EH (cell line): ENCODE measurements at places on chromosomes 11 and 22.

- no peak for DNase-seq
Measured at GRCh38 chr11:125401746-125402145, 94.3 kb downstream of the FEZ1 start.

DNA sequence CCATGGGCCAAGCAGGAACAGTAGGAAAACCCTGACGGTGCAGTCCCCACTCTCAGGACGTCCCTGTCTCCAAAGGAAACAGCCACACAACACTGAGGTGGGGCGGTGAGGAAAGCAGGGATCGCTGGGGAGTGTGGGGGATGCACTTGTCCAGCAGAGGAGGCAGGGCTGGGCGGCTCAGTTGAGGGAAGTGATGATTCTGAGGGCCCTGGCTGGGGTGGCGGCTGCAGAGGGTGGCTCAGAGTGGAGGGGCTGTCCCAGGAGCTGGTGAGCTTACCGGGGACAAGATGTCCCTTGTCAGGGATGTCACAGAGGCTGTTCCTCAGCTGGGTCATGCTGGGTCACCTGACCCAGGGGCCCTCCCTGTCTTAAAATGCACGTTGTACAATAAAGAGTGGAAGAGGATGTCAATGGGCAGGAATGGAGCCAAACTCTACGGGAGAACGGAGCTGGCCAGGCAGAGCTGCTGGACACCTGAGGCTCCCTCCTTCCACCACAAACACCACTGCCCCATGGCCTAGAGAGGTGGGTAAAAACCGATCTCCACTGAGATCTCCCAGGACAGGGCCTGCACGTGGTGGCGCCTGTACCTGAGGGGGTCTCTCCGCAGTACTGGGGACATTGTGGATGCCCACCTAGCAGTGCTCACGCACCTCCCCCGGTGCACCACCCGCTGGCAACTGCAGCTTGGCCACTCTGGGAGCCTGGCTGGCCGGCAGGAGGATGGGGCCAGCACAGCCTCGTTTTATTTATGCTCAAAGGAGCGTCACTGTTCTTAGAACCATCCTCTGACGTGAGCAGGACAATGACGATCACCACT lies 9.7 kb upstream of the EFCAB6 start:
- DNase-seq = no peak

DNA sequence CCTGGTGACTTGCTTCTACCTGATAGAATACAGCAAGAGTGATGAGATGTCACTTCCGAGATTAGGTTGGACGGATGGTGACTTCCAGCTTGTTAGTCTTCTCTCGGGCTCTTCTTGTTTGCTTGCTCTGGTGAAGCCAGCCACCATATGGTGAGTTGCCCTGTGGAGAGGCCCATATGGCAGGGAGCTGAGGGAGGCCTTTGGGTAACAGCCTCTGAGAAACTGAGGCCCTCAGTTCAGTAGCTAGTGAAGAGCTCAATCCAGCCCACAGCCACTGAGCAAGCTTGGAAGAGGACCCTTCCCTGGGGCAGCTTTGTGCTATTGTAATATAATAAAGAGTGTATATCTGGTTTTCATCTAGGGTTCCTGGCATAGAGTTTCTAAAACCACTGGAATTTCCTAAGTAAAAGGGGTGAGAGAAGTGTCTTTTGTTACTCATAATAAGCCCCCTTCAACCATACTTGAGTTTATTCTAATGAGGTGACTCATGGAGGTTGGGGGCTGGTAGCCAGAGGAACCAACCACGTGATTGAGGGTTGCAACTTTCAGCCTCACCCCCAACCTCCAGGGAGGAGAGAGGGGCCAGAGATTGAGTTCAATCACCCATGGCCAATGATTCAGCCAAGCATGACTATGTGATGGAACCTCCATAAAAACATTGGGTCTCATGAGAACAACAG lies 8.0 kb upstream of the TPCN2 start:
- peak; percentile 91 for DNase-seq

- DNase-seq = peak; percentile 87
Measured at GRCh38 chr11:46291441-46292150, 14.1 kb downstream of the CREB3L1 start.

GRCh38 chr11:123265951-123266350 lies 70.9 kb upstream of the CLMP start:
- peak; percentile 28 for DNase-seq

DNA sequence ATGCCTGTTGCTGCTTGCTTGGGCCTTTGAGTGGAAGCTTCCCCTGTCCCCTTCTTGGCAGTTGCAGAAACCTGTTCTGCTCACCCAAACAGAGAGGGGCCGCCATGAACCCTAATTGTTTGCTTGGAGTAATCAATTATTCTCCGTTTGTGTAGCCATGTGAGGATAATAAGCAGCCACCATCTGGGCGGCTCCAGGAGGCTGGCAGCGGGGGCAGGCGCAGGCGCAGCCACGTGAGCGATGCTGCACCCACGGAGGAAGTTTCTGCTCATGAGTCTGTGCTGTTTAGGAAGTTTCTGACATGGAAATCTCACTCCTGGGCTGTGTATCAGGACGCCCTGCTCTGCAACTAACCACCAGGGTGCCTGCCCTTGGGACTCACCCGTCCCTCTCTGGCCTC lies 90.1 kb downstream of the MPPED1 start:
- DNase-seq = no peak

DNA sequence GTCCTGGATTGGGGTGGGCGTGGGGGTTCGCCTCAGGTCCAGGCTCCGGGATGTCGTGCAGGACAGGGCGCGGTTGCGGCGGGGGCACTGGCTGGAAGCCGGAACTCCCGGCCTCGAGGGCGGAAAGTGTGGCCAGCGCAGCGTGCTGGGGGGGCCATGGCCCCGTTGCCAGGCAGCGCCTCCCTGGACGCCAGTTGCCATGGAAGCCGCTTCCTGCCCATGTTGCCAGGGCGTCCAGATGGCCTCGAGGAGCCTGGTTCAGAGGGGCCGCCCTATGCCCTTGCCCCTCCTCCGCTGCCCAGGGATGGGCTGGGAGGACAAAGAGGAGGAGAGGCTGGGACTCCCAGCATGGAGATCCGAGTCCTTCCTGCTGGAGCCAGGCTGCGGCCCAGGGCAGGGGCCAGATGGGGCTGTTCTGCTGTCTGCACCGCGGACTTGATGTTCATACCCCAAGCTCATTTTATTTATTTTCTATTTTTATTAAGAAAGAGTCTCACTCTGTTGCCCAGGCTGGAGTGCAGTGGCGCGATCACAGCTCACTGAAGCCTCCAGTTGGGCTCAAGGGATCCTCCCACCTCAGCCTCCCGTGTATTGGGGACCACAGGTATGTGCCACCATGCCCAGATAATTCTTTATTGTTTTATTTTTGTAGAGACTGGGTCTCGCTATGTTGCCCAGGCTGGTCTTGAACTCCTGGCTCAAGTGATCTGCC lies 4.6 kb upstream of the CCDC188 start:
- DNase-seq = peak; percentile 78
